ENCODE measurements at places on chromosomes 2 and 18. TPM values are rescaled to one million over a fixed set of nuclear protein-coding genes. Genes with fewer than 3 reads are reported as not detected.
A peak's percentile ranks its signal among the peaks of the same experiment; 100 is the strongest.

- no peak for DNase-seq
These were observed 38.7 kb downstream of the DCDC2C start for GRCh38 chr2:3741867-3742602.

DNA sequence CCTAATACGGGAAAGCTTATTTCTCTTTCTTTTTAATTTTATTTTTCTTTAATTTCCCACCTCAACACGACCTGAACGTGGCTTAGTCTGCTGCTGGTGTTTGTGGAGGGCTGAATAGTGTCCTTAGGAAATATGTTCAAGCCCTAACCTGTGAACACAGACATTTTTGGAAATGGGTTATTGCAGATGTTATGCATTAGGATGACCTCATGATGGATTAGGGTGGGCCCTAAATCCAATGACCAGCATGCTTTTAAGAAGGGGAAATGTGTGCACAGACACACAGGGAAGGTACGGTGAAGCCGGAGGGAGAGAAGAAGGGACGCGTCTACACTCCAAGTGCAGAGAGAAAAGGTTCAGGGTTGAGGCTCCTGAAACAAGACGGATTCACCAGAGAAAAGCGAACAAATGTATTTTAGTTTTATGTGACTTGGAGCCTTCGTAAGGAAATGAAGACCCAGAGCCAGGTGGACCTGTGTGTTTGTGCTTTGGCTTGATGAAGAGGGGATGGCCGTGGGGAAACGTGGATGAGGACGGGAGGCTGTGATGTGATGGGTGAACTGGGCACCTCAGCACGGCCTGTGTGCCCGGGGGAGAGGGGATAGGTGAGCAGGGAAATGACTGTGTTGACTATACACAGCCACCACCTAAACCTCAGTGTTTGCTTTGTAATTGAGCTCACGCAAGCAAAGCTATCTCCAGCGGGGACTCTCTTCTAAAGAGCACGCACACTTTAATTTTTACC is 37.5 kb downstream of the RTP5 start:
- peak; percentile 28 for DNase-seq

GRCh38 chr2:18169121-18169892 is 290.8 kb downstream of the KCNS3 start:
- no peak for DNase-seq

GRCh38 chr18:30588673-30589164 is 453.8 kb downstream of the DSC3 start:
- DNase-seq, result no peak

DNA sequence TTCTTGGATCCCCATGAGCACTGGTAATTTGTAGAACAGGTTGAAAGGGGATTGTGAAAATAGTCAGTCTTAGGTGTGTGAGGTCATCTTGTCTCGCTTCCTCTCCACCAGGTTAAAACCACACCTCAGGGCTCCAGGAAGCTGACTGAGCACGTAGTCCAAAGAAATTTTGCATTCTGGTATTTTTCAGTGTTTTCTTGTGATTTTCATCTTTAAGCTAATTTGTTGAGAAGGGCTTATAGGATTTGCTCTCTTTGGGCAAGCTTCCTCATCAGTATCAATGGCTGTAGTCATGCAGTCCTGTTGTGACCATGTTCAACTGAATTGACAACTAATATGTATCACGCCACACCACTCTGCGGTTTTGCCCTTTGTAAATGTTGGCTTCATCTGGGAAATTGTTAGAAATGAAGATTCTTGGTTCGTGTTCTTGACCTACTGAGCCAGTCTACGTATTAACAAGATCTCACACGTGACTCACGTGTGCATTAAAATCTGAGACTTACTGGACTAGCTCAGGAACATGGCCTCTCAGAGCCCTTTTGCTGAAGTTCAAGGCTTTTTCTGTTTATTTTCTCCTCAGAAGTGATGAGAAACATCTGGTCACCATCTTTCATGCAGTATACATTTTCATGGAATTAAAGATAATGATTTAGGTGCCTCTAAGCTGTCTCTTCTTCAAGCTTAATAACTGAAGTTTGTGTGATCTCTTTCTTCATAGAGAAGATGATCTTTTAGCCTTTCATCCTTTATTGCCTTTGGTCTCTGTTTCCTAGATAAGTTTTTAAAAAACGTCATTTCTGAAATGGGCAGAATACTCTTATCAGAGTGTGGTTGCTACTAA is 32.8 kb downstream of the FMNL2 start:
- DNase-seq, result no peak

DNA sequence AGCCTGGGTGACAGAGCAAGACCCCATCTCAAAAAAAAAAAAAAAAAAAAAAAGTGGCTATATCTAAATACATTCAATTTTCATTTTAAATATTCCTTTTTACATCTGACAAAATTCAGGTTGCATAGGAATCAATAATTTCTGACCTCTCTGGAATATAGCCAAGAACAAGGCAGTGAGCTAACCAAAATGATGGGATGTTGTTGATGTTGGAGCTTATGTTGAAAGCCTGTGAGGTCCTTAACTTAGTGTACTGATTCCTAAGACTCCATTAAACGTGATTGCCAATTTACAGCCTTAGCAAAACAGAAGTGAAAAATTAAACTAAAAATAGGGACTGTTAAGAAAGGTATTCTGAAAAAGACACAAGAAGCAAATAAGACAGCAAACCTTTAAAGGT is 109.6 kb downstream of the MEP1B start:
- no peak for DNase-seq

DNA sequence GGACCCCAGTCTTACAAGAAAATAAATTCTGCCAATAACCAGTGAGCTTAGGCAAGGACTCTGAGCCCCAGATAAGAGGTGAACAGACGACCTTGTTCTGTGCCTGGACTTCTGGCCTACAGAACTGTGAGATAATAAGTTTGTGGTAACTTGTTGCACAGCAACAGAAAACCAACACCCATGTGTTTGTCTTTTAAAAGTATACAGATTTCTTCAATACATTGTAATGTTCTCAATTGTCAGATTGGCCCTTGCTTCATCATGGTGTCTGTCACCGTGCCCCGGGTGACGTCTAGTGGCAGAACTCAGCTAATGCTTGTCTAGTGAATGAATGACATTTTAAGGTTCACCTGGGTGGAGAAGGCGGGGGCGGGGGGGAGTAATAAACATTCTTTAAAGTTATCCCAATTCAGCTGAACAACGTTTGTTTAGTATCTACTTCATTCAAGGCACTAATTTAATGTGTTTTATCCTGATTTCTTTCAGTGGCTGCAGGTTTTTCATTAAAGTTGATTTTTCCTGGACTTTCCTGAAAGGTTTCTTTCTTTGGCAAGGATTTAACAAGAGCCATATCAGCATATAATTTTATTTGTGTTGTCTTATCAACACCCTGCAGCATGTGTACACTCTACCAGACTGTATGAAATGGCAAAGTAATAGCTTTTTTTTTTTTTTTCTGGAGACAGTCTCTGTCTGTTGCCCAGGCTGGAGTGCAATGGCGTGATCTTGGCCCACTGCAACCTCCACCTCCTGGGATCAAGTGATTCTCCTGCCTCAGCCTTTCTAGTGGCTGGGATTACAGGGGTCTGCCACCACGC is 123.8 kb upstream of the DLX2 start:
- no peak for DNase-seq

DNA sequence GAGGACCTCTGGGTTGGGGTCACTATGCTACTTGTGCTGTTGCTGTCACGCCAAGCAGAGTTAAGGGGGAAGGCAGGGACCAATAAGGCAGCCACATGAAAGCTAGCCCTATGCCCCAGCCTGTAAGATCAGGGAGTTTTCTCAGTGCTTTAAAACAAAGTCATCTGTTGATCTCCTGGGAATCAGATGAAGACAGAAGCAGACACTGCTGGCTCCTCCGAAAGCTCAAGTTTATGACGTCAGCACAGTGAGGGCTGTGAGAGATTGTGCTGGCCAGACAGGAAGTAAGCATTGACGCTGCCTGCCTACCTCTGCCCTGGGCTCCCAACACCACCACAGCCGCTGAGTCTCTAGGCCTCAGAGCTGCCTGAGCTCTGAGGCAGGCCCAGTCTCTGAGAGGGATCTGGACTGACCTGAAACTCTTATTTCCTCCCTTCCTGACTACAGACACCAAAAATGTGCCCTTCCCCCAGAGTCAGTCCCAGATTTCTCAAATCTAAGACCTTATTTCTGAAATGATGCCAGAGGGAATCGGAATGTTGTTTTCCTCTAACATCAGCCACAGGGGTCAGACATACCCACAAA is 118.1 kb upstream of the EPAS1 start:
- DNase-seq, result no peak

GRCh38 chr2:203934041-203934492 is 2.5 kb upstream of the ICOS start:
- no peak for DNase-seq

- no peak for DNase-seq
These were observed 1.2 kb upstream of the ITM2C start for GRCh38 chr2:230863442-230864121.

GRCh38 chr2:239671471-239671870 is 270.7 kb upstream of the HDAC4 start:
- no peak for DNase-seq

DNA sequence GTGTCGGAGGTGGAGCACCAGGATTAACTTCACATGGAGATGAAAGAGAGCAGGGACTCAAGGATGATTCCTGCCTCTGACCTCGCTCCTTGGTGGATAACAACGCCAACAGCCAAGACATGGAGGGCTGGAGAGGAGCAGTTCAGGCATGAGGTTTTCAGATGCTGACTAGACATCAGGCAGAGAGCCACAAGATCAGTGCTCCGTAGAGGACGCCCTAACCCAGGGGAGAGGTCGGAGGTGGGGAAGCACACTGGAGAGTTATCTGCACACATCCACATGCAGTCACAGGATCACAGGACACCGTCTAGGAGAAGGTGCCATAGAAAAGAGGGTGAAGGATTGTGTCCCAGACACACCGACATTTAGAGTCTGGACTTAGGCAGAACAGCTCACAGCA is 344.3 kb downstream of the EIPR1 start:
- DNase-seq, result no peak

DNA sequence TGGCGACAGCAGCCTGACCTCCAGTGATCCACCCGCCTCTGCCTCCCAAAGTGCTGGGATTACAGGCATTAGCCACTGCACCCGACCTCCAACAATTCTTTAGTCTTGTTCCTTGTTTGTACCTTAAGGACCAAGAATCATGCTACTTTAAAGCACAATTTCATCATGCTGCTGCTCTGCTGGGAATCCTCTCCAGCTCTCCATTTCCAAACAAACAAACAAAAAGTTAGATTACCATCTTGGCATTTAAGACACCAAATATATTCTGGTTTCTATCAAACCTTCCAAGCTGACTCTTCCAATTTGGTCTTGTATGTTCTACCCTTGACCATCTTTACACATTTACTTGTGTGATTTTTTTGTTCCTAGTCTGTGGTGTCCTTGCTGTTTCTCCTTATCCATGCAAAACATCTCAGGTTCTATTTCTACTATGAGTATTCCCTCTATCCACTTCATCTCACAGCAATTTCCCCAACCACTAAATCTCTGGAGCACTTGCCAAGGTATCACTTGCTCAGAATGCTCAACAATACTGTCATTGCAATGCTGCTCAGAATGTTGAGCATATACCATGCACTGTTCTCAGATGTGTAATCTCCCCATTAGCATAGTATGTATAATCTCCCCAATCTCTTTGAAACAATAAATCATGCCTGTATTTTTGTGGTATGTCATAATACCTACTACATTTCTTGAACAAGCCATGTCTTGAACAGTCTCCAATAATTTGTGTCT is 73.2 kb upstream of the GALNT5 start:
- no peak for DNase-seq

- DNase-seq, result no peak
These were observed 466.6 kb downstream of the LPIN1 start for GRCh38 chr2:12212841-12213597.

DNA sequence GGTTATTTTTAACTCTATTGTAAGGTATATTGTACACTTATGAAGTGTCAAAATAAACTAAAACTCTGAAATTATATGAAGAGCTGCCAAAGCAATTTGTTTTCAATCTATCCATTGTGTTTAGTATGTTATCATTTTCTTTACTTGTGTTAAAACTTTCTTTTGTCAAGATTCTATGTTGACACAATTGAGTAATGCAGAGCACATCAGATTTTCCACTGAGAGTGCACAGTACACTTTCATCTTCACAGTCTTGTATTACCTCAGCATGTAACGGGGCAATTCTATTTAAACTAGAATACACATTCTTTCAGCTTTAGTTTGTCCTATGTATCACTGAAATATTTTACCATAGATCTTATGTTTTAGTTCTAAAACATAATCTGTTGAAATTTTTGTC is 304.4 kb upstream of the ZC3H15 start:
- DNase-seq, result no peak

DNA sequence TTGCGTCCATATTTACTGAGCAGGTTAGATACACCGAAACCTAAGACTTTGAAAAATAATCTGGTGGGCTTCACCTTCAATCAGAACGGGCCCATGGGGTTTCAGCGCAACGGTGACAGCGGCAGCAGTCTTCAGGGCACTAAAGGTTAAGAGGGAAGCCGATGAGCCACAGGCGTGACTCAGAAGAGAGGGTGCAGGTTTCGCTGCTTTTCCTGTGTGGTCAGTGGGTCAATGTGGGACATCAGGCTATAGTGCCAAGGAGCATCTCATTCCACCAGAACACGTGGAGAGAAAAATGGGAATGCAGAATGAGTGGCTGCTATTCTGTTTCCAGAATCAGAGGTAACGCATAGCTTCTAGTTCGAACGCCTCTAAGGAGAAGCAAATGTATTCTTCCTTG is 8.9 kb downstream of the PTGR3 start:
- no peak for DNase-seq

DNA sequence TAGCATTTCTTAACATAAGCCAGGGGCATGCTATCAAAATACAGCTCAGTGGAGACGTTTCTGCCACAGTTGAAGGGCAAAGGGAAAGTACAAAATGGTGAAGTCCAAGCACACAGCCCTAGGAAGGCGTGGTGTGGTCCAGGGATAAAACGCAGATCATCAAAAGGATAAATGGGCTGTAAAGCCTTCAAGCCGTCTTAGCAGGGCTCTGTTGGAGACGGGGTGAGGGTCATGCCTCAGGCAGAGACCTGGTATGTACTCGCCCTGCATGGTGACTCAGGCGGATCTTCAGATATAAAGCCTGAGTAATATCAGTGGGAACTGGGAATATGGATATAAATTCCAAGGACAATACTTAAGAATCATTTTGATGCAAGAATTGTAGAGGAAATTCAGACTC is 61.2 kb downstream of the NGEF start:
- DNase-seq, result no peak

- DNase-seq, result no peak
These were observed 63.2 kb downstream of the ZEB2 start for GRCh38 chr2:144456680-144457079.

- DNase-seq, result no peak
These were observed 109.1 kb downstream of the FIGN start for GRCh38 chr2:163626639-163627109.

The EGR4 gene
- not detected for total RNA-seq

The LYG2 gene
- total RNA-seq, result not detected

The PRKAG3 gene
- total RNA-seq, result not detected

Data from lower lobe of right lung (tissue), 2 donors.